ENCODE measurements at places on chromosomes 6 and 20.

DNA sequence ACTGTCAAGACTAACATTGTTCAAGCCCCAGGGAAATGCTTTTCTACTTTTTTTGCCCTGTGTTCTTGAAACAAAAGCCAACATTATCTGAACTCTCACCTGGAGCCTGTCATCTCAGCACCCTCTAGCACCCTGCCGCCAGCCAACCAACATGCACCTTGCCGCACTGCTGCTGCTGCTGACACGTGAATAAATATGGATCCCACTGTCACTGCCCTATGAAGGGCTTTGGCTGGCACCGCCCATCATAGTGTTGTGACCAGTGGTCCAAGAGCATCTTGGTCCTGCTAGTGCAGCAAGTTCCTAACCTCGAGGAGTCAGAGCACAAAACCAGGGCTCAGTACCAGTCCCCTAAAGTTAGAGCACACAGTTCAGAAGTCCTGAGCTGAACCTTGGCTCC, 41.6 kb downstream of the CENPW start:
- DNase-seq = no peak

DNA sequence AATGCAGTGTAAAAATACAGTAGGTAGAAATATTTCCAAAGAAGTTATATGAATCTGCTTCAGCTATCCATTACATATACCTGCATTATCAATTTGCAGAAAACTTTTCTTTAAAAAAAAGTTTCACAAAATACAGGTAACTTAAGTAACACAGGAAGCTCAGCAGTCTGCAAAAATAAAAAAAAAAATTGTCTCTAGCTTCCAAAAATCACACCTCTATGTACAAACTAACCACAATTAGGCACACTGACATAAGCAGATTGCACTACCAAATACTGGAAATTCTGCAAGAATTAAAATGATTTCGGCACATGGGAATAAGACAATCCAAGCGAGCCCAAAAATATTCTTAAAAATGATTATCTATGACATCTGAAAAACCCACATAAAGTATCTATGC, 41.2 kb downstream of the ME1 start:
- DNase-seq = no peak

DNA sequence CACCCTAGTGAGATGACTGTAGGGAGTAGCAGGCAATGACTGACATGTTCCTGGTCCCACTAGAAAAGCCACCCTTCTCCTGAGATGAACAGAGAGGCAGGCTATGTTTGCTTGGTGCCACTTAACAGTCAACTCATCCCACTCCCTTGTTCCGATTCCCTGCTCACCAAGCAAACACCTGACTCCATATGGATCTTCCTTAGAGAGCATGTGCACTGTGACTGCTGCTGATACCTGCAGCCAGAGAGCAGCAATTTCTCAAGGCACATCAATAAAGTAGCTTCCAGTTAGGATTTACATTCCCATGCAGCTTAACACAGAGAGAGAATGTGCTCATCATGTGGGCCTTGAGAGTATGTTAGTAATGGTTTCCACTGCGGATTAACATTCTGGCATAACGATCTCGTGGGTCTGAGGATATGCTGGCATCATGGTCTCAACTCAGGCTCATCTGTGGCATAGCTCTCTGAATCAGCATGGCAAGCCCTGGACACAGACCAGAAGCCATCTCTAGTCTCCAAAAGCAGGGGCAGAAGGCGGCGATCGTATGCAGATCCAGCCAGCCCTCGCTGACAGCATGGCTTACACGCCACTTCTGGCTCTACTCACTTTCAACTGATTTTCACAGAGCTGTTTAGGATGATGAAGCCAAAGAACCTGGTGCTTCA, 43.9 kb downstream of the ATXN1 start:
- DNase-seq = no peak

DNA sequence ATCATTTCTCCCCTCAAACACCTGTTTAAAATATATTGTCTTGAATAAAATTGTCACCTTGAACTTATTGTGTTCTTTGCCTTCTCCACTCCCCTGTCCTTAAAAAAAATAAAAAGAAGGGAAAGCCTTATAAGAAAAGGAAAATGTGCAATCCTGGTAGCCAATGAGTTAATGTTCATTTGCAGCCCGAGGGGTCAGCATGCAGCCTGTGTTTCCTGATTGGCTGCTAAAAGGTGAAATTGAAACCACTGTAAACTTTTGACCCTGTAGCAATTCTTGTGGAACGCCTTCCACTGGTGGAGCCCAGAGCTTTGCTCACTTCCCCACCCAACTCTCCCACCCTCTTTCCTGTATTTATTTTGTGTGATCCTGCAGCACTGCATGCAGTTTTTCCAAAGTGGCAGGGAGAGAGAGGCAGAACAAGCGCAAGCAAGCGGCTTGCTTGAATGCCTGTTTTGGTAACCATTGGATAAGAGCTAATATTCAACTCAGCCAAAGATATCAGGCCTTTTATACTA, 74.9 kb downstream of the NCOA3 start:
- DNase-seq = peak; percentile 79

DNA sequence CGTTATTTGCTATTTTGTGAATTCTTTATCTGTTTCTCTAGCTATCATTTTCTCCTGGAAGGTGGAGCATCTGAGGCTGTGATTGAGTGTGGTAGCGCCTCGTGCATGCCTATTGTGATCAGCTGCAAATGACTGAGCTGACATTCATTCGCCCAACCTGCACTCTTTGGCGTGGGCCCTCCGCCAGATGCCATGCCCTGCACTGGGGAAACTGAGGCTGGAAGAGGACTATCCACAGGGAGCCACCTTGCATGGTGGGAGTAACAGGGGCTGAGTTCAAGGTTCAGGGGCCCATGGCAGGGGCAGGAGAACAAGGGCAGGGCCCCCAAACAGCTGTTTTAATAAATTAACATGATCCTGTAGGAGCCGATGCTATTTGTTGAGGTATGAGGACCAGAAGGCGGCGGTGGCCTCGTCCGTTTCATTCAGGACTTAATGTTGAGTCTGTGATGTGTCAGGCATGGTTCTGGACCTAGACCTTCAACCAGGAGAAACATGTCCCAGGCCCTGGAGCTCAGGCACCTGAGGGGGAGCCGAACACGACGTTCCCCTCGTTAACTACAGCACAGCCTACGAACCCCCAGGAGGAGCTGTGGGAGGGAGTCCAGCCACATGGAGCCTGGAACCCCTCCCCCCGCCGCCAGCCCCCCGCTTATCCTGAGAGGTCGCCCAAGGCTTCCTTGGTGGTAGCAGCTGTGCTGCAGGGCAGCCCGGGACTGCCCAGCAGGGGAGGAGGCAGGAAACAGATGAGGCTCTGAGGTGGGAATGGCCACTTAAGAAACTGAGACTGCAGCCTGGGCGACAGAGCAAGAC, 242.9 kb downstream of the CDH4 start:
- DNase-seq = no peak

DNA sequence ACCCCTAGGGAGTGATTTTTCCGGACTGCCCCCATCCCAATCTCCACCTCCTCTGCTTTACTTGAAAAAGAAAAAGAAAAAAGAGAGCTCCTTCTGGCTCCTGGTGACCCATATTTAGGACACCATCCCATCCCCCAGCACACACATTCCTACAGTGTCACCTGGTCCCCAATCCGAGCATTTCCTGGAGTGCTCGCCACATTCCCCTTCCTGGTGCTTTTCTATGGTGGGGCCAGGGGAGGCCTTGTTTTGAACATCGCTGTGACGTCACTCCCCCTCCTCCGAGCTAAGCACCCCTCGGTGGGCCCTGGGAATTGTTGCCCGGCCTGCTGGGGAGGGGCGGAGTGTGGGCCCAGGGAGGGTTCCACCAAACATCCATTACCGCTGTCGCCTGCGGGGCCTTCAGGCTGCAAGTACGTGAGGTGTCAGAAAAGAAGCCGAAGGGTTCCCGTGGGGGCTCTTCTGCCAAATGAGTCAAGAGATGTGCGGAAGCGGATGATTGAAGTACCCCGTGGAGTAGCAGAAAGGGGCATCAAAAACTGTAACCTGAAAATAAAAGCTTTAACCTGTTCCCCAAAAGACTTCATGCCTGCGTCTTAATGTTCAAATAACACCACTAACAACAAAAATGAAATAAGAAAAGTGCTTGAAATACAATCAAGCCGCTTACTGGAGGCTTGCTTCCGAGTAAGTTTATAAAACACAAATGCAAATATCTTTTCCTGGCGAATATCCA, 2.8 kb upstream of the FOXC1 start:
- DNase-seq = no peak

All from hepatocyte (in vitro differentiated cells).